ENCODE measurements at places on chromosomes 1 and 21. TPM values are rescaled to one million over a fixed set of nuclear protein-coding genes. Genes with fewer than 3 reads are reported as not detected.

Gene DMBX1
- total RNA-seq, result not detected

Gene PGBD5
- total RNA-seq, result 0.25 TPM

Gene RAB7B
- total RNA-seq, result not detected

Gene CAMTA1
- 51.7 TPM for total RNA-seq

Gene IFI44L
- 5.7 TPM for total RNA-seq

Gene PROK1
- total RNA-seq, result not detected

Gene ST6GALNAC3
- total RNA-seq, result 25.1 TPM

Gene PLA2G4A
- 7.4 TPM for total RNA-seq

Gene RGS13
- not detected for total RNA-seq

Gene GIPC2
- 14.4 TPM for total RNA-seq
